Lower leg skin (tissue), 4 donors: ENCODE measurements at places on chromosomes 5 and 9.
A peak's percentile ranks its signal among the peaks of the same experiment; 100 is the strongest.

GRCh38 chr5:179300581-179301180 is 44.6 kb downstream of the ADAMTS2 start:
- DNase-seq = no peak

- DNase-seq = no peak
Measured at GRCh38 chr9:105449081-105449480, 1.2 kb downstream of the FSD1L start.

DNA sequence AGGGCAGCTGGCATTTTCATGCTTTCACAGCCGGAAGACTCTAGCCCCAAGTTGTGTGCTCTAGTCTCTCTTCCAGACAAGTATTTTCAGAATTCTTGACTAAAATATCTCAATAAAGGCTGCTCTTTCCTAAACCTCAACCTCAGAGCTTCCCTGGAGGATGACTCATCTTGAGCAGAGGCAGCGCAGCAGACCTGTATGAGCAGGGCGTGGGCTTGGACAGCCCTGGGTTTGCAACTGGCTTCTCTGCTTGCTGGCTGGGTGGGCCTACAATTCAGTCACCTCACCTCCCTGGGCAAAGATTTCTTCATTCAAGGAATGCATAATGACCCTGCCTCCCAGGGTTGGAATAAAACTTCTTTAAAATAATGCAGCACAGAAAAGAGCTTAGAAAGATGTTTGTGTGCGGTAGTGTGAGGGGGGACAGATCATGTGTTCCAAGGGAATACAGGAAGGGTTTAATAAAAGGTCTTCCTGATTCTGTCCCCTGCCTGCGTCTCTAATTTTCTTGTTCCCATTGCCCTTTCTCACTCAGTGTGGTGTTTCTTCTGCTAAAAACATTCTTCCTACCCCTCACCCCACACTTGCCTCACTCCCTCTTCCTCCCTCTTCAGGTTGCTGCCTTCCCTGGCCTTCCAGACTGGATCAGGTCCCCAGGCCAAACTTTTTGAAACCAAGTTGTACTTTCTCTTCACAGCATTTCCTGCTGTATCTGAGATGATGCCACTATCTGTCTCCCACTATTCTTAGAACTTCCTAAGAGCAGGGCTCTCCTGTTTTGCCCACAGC is 39.4 kb upstream of the MAP1B start:
- DNase-seq = no peak

DNA sequence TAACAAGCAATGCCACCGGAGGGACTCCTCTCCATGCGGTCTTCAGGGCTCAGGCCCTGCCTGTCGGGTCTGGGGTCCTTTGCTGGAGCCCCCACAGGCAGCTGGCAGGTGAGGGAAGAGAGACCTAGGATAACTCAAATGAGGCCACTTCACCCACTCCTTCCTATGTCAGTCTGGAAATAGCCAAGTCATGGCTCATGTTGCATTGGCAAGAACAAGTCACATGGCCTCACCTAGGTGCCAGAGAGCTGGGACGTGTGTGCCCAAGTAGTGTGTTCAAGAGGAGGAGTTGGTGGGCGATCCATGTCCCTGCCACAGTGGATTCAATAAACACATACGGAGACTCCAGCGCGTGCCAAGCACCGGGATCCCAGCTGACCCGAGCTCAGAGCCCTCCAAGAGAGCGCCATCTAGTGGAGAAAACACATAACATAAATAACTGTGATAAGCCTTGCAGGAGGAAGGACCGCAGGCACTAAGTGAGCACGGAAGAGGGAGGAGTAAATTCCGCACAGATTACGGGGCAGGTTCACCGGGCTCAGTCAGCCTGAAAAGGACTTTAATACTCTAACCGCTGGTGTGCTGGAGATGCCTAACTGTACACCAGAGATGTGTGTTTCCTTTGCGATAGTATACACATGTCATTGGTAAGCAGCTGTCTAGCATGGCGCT is 580.8 kb downstream of the CCDC171 start:
- DNase-seq = no peak

GRCh38 chr5:120926471-120926870 is 462.4 kb downstream of the PRR16 start:
- no peak for DNase-seq

- no peak for DNase-seq
Measured at GRCh38 chr5:34728236-34728635, 72.1 kb downstream of the RAI14 start.

- no peak for DNase-seq
Measured at GRCh38 chr5:138467711-138468132, 2.4 kb downstream of the EGR1 start.

DNA sequence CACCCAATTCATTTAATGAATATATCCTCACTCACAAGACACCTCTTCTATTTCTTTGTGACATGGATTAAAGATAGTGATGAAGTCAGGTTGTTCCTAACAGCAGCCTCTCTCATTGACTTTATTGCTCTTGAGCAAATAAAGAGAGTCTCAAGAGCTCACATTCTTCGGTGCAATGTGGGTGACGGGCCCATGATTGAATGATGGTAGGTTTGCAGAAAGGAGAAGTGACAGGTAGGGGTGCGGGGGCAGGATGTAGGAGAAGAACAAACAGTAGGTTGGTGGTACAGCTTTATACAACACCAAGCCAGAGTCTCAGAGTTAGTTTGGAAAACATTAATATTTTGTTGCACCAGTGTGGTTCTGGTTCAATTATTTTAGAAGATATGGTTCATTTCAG is 122.2 kb downstream of the SLIT3 start:
- no peak for DNase-seq

DNA sequence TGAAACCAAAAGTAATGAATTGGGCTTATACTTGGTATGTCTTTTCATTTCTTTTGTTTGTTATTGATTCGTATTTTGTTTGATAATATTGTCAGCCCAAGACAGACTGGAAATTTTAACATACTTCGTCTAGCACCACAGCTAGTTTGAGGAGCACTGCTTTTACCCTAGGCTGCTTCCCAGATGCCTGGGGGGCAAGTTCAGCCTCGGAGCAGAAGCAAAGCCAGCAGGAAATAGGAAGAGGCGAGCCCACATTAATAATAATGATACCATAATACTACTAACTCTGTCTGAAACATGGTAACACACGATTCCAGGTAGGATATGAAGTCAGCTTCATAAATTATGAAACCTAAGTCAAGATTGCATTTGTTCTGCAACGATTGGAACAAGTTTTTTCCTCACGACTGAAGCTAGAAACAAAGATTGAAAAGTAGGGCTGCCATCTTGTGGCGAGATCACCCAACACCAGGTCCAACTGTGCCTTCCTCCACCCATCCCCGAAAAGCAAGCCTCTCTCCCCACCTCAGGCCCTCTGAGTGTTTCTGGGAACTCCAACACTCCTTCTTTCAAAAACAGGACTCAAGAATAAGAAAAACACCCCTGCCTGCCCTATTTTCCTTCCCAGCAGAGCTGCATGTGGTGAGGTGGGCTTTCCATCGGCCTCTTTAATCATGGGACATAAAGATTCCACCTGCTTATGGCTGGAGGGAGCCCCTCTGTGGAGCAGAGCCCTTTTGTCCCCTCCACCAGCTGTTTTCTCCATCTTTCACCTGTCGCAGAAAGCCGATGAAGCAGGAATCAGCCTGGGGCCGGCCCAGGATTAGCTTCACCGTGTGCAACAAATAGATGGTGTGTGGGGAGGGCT is 236.4 kb downstream of the CAAP1 start:
- DNase-seq = no peak

GRCh38 chr9:35829084-35829763 is at the start of gene TMEM8B:
Gene TMEM8B, plus strand, starts transcription at chr9:35829228. Its CDS starts 220 bp downstream, at chr9:35829448.
- DNase-seq = peak; percentile 100

DNA sequence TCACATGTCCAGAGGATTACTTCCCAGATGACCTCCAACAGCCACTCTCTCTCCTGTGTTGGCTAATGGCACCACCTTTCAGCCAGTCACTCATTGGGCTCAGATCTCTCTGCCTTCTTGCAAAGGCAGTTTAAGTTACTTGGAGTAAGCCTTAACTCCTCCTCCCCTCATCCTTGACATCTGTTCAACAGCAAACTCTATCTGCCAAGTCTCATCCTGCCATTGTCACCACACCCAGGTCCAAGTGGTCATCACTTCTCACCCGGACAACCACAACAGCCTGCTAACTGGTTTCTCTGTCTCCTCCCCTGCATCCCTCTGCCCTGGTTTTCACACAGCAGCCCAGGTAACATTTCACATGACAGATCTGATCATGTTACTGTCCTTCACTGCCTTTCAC is 58.5 kb downstream of the DCP2 start:
- no peak for DNase-seq

GRCh38 chr9:88800329-88800682 is 191.0 kb upstream of the S1PR3 start:
- DNase-seq = no peak

- no peak for DNase-seq
Measured at GRCh38 chr9:118609355-118610044, 759.7 kb downstream of the BRINP1 start.

DNA sequence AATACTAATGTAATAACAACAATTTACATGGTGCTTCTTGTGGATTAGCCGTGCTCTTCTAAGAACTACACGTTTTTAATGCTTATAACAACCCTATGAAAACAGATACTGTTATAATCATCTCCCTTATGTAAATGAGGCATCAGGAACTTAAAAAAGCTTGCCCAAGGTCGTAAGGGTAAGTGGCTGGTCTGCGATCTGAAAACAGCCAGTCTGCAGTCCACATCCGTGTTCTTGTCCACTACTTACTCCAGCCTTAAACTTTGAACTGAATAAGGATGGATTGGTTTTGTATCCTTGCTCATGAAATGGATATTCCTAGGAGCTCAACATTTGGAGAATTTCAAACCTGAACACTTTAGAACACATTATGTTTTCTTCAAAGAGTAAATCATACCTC is 26.7 kb downstream of the PAM start:
- DNase-seq = no peak

- DNase-seq = no peak
Measured at GRCh38 chr9:135596211-135596610, 34.7 kb downstream of the PAEP start.

GRCh38 chr9:109557481-109557880 is 59.4 kb upstream of the PTPN3 start:
- DNase-seq = no peak

DNA sequence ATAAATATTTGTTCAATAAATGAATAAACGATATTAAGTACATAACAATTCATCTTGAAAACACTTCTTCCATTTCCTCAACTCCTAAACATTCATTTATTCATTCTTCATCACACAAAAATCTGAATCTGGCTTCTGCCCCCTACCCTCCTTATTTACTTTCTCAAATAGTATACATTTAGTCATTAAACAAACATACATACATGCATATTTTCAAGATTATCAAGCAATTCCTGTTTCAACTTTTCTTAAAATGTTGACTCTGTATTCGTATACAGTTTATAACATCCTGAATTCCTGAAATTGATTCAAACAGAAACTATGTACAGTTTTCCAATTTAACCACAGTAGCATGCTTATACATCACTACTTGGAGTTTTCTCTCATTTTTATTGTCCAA is 129.0 kb downstream of the MUSK start:
- DNase-seq = no peak

DNA sequence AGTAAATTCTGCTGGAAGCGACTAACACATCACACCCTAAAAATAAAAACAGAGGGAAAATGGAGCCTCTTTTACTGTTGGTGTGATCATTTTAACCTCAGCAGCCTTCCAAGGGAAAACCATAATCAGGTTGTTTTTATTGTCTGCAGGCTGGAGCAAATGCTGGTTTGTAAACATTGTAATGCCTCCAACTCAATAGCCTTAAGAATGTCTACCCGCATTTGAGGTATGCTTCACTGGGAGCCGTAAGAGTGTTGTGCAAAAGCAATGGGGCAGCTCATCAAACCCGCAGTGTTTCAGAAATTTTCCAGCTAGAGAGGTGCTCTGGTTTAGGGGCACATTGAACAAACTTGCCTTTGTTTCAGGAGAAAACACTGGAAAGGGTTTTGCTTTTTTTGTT is 17.0 kb downstream of the NIM1K start:
- no peak for DNase-seq

GRCh38 chr9:124348831-124349230 is 66.4 kb downstream of the PSMB7 start:
- DNase-seq = no peak

DNA sequence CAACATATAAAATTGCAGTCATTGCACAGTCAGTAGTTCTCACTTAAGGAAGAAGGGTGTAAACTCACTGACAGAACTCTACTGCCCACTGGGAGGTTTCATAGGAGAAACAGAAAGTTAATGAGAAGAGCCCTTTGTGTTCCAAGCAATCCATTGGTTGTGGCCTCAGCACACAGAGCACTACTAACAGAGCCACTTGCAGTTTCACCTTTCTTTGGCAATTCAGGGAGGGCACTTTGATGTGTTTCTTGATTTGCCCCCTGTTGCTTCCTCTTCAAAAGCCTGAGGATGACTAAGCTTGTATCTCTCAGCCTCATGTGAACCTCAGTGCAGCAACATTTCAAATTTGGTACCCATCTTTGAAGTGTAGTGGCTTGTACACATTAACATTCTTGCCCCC is 409.4 kb downstream of the DMRTA1 start:
- DNase-seq = no peak

- no peak for DNase-seq
Measured at GRCh38 chr5:37816331-37816730, 23.5 kb downstream of the GDNF start.

GRCh38 chr9:83505282-83505681 is 32.9 kb downstream of the FRMD3 start:
- no peak for DNase-seq

- DNase-seq = no peak
Measured at GRCh38 chr5:61549530-61549929, 217.5 kb downstream of the ZSWIM6 start.

DNA sequence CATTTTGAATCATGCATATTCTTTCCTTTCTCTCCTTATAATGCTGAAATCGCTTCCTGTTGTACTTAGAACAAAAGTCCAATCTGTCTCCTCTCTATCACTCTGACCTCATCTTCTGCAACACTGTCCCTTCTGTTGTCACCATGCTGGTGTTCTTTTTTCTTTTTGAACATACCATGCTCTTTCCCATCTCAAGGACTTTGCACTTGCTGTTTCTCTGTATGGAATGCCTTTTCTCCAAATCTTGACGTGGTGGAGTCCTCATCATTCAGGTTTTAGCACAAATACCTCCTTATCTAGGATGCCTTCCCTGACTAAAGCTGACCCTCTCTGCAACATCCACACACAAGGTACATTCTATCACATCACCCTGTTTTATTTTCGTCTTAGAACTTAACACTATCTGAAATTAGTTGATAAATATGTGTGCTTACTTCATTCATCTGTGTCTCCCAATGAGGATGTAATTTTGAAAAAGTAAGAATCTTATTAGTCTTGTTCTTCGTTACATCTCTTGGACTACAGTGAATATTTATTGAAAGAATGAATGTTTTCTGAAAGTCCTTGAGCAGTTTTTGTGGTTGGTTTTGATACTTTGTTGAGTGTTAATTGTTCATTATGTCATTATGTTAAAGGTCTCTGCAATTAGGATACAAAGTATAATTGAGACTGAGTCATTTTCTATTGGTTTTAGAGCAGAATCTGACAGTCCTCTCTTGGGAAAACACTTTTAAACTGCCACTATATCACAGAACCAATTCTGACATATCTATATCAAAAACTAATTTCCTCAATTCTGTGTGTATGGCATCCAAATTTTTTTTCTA is 145.3 kb upstream of the RASA1 start:
- no peak for DNase-seq

- DNase-seq = no peak
Measured at GRCh38 chr9:125825762-125826161, 78.6 kb downstream of the PBX3 start.
